ENCODE measurements at places on chromosomes 3 and 15.

GRCh38 chr15:90588427-90588826, 58.7 kb downstream of the CRTC3 start:
- no peak for DNase-seq

GRCh38 chr15:87631093-87631492, 625.4 kb downstream of the NTRK3 start:
- DNase-seq = no peak

GRCh38 chr3:57556459-57557084, 498 bp downstream of the PDE12 start:
- no peak for DNase-seq

DNA sequence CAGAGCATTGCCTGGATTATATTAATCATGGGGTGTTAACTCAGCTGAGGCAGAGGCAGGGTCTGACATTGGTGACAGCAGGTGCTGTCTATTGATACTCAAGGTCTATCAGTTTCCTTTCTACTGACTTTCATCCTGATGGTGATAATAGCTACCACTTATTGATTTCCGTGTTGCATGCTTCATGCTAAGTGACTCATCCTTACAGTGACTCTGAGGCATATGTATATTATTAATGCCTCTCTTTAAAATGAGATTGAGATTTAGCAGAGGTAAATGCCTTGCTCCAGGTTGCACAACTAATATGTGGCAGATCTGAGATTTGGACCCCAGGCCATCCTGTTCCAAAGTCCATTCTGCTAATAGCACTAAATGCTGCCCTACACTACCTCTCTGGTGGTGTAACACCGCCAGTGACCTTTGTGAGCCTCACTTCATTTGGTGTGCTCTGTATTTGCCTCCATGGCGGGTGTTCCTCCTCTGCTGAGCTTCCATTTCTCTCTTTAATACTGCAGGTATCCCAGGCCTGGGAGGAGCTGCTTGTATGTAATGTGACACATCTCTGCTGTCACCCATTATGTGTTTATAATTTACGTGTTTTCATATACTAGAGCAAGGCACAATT, 50.4 kb downstream of the GPR171 start:
- DNase-seq = no peak

GRCh38 chr3:15305359-15305844, 27.0 kb downstream of the SH3BP5 start:
- DNase-seq = peak; percentile 55

DNA sequence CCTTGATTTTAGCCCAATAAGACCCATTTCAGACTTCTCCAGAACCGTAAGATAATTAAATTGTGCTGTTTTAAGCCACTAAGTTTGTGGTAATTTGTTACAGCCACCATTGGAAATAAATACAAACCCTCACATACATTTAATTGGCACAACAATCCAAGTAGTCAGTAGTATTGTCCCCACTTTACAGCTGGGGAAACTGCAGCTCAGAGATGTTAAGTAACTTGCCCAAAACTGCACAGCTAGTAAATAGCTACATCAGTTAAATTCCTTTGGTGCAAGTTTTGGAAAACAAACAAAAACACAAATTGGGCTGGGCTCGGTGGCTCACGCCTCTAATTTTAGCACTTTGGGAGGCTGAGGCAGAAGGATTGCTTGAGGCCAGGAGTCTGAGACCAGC, 13.3 kb upstream of the IREB2 start:
- DNase-seq = no peak

- peak; percentile 63 for DNase-seq
These were observed 687 bp downstream of the ALDH1A3 start for GRCh38 chr15:100880139-100880896.

GRCh38 chr15:54518156-54518882, 540.1 kb downstream of the UNC13C start:
- no peak for DNase-seq

DNA sequence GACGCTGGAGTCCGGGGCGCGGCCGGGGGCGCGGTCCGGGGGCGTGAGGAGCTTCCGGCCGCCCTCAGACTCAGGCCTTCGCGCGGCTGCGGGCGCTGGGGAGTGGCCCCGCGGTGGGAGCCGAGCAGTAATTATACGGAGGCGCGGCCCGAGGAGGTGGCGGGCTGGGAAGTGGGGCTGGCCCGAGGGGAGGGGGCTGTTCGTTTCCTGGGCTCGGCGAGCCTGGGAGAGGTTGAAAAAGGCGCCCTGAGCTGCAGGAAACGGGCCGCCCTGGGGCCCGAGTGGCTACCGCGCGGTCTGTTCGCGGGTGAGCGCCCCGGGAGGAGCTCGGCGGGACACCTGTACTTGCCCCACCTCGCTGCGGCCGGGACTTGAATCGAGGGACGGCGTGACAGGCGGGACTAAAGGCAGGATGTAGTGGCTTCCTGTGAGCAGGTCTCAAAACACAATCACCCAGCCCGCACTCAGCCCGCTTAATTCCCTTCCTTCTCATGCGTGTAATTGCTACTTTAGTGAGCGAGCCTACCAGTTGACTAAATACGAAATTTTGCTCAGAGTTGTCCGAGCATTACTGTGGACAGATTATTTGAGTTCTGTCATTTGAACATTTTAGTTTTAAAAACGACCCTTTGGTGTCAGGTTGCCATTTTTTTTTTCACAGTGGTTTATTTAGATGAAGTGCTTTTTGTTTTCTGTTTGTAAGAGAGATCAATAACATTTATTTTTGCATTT, 860 bp downstream of the RASA2 start:
- peak; percentile 85 for DNase-seq

- no peak for DNase-seq
These were observed 728.1 kb upstream of the GRM7 start for GRCh38 chr3:6132684-6133432.

DNA sequence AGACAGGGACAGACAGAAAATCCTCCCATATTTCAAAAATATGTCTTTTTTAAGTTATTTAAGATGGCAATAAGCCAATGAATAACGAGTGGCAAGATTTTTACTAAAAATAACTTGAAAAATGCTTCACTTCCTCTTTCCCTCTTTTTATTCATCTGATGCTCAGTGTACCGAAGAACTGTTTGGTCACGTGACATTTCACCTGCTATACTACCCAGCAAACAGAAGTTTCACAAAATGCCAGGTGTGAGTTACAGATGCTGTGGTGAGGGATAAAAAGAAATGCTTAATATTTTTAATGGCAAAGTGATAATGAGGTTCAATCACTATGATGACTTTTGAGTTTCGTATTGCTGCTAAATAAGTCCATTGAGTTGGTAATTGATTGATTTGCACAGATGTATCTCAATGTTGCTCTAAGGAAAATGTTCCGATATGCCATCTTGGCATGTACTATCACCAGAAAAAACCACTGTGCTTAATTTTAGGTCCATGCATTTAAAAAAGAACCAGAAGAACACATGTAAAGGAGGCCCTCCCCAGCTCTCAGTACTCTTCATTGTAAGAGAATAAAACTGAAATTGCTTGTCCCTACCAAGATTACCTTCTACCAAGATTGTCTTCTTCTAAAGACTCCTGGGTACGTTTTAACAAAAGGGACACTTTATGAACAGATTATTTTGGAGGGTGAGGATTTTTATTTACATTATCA, 26.0 kb upstream of the SEC62 start:
- DNase-seq = no peak

- DNase-seq = no peak
These were observed 57.6 kb downstream of the SSR3 start for GRCh38 chr3:156497326-156497725.

DNA sequence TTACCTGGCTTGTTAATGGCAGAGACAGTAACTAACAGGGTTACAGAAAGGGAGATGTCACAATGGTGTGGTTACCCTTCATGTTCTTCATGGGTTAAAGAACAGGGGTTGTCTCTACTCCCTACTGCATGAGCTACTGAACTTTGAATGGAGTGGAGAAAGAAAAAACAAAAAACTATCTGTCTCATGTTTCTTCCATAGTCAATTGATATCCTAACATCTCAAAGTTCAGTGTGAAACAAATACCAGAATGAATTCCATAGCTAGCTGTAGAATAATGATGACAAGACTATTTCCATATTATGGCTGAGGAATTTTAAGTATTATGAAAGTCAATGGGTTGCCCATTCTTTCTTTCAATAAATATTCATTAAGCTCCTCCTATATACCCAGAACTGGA, 161.3 kb upstream of the LPP start:
- no peak for DNase-seq

- DNase-seq = no peak
These were observed 248.1 kb downstream of the CNTN3 start for GRCh38 chr3:74366331-74366730.

DNA sequence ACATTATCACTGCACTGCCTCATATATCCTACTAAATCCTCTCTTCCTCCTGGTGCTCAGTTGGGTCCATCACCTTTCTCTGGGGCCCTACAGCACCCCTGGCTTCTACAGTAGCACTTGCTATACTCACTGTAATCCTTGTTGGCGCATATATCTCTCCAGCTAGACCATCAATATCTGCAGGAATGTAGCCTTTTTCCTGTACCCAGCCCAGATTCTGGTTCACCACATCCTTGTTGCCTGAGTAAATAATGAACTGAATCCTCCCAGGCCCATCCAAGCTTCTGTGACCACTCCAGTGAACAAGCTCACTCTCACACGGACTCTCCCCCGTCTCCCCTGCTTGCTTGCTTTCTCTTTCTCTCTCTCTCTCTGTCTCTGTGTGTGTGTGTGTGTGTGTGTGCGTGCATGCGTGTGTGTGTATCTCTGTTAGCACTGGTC, 62.5 kb upstream of the LIPC start:
- DNase-seq = no peak

- DNase-seq = no peak
These were observed 318.8 kb upstream of the GBE1 start for GRCh38 chr3:82080261-82080660.

- DNase-seq = peak; percentile 74
These were observed 577.5 kb downstream of the DIPK2A start for GRCh38 chr3:144549166-144549565.

DNA sequence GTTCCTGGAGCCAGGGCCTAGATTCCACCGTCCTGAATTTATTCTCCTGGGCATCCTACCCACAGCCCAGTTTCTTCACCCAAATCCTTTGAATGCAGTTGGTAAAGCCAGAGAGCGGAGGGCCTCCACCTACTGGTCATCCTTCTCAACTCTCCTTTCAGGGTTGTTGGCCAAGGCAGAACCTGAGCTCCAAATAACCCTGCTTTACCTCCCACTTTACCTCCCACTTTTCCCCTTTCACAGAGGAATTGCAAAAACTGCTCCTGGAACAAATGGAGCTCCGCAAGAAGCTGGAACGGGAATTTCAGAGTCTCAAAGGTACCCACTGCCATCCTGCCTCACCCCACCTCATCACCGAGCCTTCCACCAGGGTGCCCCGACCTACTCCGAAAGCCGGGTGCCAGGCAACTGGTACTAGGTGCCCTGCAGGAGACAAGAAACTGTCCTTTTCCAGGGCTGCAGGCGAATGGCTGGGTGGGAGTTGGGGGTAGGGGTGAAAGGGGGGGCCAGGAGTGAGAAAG, 6.8 kb downstream of the SKOR1 start:
- peak; percentile 77 for DNase-seq

GRCh38 chr3:16258177-16258576, 6.6 kb downstream of the DPH3 start:
- DNase-seq = no peak

- DNase-seq = peak; percentile 10
These were observed 33.1 kb upstream of the ALDH1L1 start for GRCh38 chr3:126213379-126214028.

- no peak for DNase-seq
These were observed 155.6 kb downstream of the MEGF11 start for GRCh38 chr15:66098022-66098363.

- no peak for DNase-seq
These were observed 154.6 kb downstream of the PTPRG start for GRCh38 chr3:61715886-61716527.

DNA sequence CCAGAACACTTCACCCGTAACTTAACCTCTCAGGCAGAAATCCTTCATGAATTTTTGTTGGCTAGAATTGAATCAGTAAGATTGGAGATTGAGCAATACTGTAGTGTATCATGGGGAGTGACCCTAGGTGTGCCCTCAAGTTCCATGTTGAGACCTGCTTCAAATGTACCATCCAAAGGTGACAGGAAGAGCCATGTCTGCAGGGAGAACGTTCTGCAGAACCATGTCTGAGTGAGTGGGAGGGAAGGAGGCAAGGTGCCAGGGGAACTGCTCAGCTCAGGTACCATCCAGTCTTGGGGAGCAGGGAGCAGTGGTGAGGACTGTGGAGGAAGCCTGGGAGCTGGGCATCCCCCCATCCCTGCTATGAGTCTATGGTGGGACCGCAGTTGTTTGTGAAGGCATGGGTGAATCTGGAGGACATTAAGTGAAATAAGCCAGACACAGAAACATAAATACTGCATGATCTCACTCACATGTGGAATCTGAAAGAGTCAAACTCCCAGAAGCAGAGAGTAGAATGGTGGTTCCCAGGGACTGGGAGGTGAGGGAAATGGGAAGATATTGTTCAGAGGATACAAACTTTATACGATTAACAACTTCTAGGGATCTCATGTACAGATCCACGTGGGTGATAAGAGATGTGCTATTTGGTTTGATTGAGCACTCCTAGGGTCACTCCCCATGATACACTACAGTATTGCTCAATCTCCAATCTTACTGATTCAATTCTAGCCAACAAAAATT, 23.3 kb downstream of the CFAP161 start:
- no peak for DNase-seq

DNA sequence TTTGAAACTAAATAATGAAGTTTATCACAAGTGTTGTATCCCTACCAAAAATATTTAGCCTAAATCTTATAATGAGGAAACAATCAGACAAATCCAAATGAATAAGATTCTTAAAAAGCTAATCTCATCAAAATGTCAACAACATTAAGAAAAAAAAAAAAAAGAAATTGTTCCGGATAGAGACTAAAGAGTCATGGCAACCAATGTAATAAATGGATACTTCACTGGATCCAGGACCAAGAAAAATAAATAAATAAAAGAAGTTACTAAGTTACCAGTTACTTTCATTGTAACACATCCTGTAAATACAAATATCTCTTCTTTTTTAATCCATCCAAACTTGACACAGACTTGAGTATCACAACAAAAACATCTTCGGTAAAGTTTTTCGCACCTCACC, 607 bp downstream of the MRPL47 start:
- DNase-seq = no peak

DNA sequence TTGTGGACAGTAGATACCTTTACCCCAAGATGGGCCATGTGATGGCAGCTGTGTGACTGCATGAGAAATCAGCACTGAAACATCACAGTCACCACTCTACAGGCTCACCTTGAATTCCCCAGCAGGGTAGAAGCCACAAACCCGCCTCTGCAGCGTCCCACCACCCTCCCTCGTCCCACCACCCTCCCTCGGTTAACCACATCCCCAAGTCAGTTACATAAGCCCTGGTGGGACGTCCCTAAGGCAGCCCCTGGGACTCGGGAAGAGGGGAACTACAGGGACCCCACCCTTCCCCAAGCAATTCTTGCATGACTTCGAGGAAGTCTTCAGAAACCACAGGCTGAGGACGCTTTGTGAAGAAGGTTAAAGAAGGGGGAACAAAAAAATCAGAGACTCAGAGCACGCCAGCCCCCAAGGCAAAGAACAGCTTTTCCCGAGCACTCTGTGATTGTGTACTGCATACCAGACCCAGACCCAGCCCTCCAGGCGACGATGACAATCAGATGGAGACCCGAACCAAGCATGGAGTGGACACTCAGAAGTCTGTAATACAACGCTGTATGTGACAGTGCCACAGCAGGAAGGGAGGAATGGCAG, 60.5 kb downstream of the SH3BP5 start:
- DNase-seq = no peak

Data from GM23338 (cell line).